Vagina (tissue), 2 donors: ENCODE measurements at places on chromosomes 6 and 20.
A peak's percentile ranks its signal among the peaks of the same experiment; 100 is the strongest.

DNA sequence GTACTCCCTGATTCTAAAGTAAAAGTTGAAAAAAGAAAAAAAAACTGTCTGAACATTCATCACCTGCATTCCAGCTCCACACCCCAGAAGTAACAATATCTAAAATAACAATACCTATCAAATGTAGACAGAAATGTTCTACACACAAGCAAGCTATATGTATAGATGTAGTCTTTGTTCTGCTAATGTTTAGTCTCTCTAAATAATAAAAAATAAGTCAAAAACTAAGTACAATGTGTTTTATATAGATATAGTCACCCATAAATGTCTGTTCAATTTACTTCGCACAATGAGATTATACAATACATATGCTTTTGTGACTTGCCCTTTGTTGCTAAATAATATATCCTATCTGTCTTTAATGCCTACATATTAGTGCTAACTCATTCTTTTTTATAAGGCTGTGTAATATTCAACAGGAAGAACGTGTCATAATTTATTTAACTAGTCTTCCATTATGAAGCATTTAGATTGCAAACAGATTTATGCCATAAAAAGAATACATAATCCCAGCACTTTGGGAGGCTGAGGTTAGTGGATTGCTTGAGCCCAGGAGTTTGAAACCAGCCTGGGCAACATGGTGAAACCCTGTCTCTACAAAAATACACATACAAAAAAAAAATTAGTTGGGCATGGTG is 216.2 kb upstream of the ZNF217 start:
- DNase-seq: no peak

- no peak for DNase-seq
Measured at GRCh38 chr20:53210041-53210440, 237.9 kb downstream of the TSHZ2 start.

DNA sequence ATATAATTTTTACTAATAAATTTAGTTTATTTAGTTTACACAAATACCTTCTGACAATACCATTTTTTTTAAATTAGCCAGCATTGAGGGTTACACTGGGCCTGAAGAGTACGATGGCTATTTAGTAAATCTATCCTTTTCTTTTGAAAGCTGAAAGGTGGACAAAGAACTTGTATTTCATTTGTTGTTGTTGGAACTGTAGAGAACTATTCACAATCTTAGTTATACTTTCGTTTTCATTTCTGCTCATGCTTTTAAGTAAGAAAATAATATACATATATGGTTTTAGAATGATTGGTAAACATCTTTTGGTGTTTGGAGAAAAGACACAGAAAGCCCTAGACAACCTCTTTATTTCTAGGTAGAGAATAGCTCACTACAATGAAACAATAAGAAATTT is 165.3 kb upstream of the FAM83B start:
- no peak for DNase-seq

GRCh38 chr20:32036716-32037485 is 15.1 kb upstream of the HCK start:
- DNase-seq: no peak

DNA sequence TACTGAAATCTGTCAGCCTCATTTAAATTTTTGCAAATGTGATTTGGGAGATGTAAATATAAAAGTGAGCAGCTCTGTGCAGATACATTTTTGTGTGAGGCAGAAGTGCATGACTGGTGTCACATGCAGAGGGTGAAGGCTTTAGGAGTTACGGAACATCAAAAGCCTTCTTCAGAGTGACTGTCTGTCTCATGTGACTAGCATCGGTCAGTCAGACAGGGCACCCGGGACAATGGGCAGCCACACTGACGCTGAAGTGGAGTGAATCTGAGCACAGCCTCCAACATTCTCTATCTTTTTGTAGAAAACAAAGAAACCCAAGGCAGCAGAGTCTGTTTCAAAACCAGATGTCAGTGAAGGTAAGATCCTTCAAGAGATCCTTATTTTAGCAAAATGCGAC is 7.9 kb upstream of the FAM209A start:
- DNase-seq: no peak

DNA sequence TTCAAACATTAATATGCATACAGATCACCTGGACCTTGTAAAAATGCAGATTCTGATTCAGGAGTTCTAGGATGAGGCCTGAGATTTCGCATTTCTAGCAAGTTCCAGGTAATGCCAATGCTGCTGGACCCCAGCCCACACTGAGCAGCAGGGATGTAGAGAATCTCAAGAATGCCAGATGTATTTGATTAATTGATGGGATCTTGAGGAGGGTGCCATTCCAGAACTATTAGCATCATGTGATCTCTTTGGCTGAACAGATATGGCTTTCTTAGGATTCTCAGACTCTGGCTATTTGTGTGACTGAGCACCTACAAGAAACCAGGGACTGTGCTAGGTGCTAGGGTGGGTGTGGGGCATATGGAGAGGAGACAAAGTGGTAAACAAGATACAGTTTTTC is 16.5 kb upstream of the SNX3 start:
- no peak for DNase-seq

DNA sequence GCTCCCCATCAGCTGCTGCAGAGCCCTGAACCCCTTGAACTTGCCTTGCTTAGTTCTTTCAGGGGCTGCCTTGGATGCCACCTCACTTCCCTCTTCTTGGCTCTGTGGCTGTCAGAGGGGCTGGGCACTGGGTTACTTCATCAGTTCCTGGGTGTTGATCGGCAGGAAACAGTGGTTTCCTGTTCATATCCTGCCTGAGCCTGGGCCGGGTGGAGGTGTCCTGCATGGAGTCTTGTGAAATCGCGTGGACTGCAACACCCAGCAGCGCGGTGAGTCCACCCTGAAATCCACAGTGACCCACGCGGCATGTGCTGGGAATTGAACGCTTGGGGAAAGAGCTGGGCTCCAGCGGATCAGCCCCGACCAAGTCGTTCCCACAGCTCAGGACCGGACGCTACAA is 97.5 kb downstream of the CDH26 start:
- DNase-seq: no peak

DNA sequence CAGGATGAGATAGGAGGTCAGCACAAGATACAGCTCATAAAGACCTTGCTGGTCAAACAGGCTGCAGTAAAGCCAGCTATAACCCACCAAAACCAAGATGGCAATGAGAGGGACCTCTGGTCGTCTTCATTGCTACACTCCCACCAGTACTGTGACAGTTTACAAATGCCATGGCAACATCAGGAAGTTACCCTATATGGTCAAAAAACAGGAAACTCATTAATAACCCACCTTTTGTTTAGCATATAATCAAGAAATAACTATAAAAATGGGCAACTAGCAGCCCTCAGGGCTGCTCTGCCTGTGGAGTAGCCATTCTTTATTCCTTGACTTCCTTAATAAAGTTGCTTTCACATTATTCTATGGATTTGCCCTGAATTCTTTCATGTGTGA is 30.9 kb downstream of the SLC22A2 start:
- DNase-seq: no peak

GRCh38 chr20:53032478-53032932 is 60.3 kb downstream of the TSHZ2 start:
- no peak for DNase-seq

DNA sequence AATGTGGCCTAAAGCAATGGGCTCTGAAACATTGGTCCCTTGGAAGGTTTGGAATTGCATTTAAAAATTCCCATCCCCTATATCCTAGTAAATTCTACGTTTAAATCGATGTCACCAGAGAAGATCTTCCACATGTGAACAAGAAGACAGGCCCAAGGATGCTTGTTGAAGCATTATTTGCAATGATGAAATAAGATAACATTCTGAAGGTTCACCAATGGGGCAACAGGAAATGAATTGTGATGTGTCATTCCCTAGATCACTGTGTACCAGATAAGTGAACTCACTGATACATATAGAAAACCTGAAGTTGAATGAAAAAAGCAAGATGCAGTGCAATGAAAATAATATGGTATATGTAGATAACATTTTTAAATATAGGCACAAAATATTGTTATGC is 464.3 kb upstream of the BTBD3 start:
- DNase-seq: no peak

GRCh38 chr6:13194852-13195251 is 133.5 kb downstream of the TBC1D7 start:
- no peak for DNase-seq

DNA sequence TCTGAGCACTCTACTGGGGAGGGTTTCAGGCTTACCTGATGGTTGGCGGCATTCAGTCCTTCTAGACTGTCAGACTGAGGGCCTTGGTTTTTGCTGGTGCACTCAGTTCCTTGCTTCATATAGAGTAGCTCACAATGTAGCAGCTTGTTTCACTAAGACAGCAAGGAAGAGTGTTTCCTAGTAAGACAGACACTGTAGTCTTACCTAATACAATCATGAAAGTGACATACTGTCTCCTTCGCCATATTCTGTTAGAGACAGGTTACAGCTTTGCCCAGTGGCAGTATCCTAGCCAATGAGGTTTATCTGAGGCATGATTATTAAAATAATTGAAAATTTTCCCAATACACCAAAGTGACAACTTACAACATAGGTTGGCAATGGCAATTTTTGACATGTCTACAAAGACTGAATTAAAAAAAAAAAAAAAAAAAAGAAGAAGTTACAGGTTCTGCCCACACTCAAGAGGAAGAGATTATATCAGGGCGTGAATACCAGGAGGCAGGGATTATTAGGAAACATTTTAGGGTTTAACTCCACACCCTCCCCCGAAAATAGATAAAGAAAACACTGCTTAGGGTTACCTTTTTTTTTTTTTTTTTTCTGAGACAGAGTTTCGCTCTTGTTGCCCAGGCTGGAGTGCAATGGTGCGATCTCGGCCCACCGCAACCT is 66.8 kb downstream of the SCAND1 start:
- DNase-seq: no peak

DNA sequence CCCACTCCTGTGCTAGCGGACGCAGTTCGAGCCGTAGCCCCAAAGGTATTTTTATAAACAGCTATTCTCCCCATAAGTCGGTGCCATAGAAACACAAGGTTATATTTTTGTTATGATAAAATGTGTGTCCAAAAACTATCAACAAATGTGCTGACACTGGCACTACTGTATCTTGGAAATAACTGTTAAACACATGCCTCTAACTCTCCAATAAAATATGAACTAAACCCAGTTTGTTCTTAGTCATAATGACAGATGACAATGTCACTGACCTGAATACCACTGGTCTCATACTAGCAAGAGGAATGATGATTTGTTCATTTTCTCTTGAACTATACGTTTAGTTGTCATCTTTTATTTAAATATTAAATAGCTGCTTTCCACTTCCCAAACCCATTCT is 51.4 kb upstream of the NUP153 start:
- DNase-seq: no peak

- no peak for DNase-seq
Measured at GRCh38 chr6:6225885-6226529, 94.5 kb downstream of the F13A1 start.

- no peak for DNase-seq
Measured at GRCh38 chr6:120700001-120700400, 634.3 kb downstream of the TBC1D32 start.

DNA sequence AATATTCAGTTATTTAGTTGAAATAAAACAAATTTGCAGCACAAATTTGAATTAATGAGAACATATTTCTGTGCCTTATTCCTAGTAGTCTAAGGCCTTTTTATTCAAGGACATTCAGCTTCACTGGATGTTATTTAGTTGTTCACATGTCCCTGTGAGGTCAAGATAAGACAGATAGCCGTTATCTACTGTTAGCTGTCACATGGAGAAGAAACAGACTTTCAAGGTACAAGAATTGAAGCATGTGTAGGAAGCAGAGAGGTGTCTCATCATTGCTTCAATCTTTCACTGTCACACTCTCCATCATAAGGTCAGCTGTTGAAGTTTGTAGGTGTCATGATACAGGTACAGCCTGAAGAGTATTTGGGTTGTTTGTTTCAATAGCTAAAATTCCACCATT is 112.9 kb upstream of the JAG1 start:
- DNase-seq: no peak

GRCh38 chr6:105111105-105111504 is 68.7 kb downstream of the POPDC3 start:
- DNase-seq: no peak

GRCh38 chr6:8434727-8435092 is 635 bp downstream of the SLC35B3 start:
- DNase-seq: no peak

- no peak for DNase-seq
Measured at GRCh38 chr20:57837208-57838035, 127.6 kb upstream of the PMEPA1 start.

GRCh38 chr6:11341867-11342266 is 109.4 kb upstream of the NEDD9 start:
- DNase-seq: no peak

DNA sequence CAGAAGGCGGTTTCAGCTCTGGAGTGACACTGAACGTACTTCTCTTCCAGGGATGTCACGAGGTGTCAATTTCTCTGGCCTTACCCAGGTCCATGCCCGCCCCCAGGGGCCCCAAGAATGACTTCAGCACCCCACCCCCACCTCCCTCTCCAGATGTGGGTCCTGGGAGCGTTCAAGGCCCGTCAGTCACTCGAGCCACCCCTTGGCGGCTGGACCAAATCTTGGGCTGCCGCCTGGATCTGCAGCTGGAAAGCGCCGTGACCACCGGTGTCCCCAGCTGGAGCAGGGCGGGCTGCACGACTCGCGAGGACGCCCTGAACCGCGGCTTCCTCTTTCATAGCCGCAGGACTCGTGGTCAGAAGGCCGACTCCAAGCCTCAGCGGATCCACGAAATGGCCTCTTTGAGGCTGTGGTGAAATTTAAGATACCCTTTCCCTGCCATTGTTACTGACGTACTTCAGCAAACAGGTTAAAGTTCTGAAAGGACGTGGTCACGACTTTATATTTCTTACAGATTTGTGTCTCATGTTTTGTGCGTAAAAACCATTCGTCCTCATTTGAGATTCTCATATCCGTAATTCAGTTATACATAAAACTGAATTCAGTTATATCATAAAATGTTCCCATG is 29.3 kb downstream of the TRIM38 start:
- DNase-seq: peak; percentile 90

DNA sequence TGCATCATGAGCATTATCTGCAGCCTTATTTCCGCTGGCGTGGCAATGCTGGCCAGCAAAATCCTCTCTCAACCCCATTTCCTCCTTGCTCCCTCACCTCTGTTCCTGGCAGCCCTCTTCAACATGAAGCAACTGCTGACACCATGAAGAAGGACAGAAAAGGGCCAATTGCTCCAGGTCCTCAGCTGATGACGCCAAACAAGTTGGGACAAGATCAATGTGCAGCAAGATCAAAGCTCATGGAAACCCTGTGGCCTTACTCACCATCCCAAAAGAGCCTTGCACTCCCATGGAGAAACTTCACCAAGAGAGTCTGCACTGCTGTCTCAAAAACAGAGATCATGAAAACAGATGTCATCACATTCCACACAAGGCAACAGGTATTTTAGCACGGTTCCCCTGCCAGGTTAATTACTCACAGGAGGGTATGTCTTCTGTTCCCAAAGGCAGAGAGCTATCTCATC is 7.4 kb downstream of the GFOD1 start:
- DNase-seq: no peak

GRCh38 chr6:87738000-87738399 is 36.0 kb upstream of the AKIRIN2 start:
- DNase-seq: no peak

DNA sequence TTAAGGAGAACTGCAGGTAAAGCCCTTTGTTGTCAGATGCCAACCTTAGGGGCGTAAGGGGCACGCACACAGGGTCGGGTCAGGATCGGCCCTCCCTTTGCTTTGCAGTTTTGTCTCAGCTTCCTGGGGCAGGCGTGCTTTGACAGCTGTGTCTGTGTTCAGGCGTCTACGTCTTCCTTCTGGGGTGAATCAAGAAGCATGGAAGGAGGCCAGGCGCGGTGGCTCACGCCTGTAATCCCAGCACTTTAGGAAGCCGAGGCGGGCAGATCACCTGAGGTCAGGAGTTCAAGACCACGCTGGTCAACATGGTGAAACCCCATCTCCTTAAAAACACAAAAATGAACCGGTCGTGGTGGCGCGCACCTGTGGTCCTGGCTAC is 1.3 kb downstream of the ZGPAT start:
- no peak for DNase-seq
